ENCODE measurements at places on chromosomes 6 and 20. TPM values are rescaled to one million over a fixed set of nuclear protein-coding genes. Genes with fewer than 3 reads are reported as not detected.

GRCh38 chr6:134316733-134317431, 1.0 kb downstream of the SGK1 start:
- H3K4me3 ChIP-seq: peak overlapping the region; percentile 27
- peak overlapping the region; percentile 59 for H3K27ac ChIP-seq

SLC4A11 gene
- 0.23 TPM for polyA plus RNA-seq

- no peaks in the 10 kb centered on the region for H3K27me3 ChIP-seq
- peaks cover 3% of the 10 kb centered on the region for H3K4me1 ChIP-seq
- no peak overlapping the region for H3K27ac ChIP-seq
- H3K4me3 ChIP-seq: no peak overlapping the region
Observed at GRCh38 chr20:50758469-50758868, 27.1 kb downstream of the PARD6B start.

- peaks cover 7% of the 10 kb centered on the region for H3K4me1 ChIP-seq
- no peaks in the 10 kb centered on the region for H3K27me3 ChIP-seq
- H3K4me3 ChIP-seq: peak overlapping the region; percentile 26
- DNase-seq: no peak
- no peak overlapping the region for H3K27ac ChIP-seq
Observed at GRCh38 chr20:59993736-59994430, 35.7 kb downstream of the CDH26 start.

DNA sequence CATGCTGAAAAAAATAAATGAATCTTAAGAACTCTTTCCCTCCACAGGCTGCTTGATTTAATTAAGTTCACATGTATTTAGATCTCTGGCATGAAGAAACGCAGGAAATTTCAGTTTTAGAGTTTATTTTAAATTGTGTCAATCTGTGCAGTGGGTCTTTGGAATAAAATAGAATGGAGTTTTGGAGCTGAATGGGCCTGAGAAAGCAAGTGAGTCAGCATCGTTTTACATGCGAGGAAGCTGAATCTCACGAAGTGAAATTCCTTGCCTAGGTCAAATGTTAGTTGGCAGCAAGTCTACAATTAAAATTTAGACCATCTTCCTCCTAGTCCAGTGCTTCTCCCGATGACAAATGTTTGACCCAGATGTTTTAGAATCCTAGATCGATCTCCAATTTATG, 22.4 kb downstream of the MAP7 start:
- no peak overlapping the region for H3K27ac ChIP-seq
- H3K4me3 ChIP-seq: no peak overlapping the region
- no peaks in the 10 kb centered on the region for H3K36me3 ChIP-seq

GRCh38 chr6:22298475-22298890, 1.6 kb upstream of the PRL start:
- no peaks in the 10 kb centered on the region for H3K27me3 ChIP-seq
- no peak overlapping the region for H3K4me3 ChIP-seq
- H3K27ac ChIP-seq: no peak overlapping the region
- no peak for DNase-seq
- no peaks in the 10 kb centered on the region for H3K36me3 ChIP-seq
- H3K4me1 ChIP-seq: no peaks in the 10 kb centered on the region

DNA sequence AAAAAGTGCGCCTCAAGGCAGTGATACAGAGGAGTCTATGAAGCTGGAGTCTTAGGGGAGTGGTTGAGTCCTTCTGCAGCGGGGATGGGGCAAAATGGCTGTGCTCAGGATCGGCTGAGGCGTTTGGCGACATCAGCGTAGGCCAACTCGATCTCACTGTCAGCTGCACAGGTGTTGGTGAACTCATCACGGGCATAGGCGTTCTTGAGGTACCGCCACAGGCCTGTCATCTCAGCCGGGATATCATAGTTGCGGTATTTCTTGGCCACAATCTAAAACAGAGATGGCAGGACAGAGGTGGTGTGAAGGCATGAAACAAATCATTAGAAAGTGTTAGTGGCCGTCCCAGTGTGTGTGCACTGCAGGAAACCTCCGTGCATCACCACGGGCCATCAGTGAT, 112.7 kb downstream of the CLIC5 start:
- DNase-seq: no peak
- H3K27me3 ChIP-seq: no peaks in the 10 kb centered on the region
- no peak overlapping the region for H3K4me3 ChIP-seq
- H3K36me3 ChIP-seq: peaks cover 29% of the 10 kb centered on the region
- H3K27ac ChIP-seq: no peak overlapping the region
- H3K4me1 ChIP-seq: peaks cover 5% of the 10 kb centered on the region

DNA sequence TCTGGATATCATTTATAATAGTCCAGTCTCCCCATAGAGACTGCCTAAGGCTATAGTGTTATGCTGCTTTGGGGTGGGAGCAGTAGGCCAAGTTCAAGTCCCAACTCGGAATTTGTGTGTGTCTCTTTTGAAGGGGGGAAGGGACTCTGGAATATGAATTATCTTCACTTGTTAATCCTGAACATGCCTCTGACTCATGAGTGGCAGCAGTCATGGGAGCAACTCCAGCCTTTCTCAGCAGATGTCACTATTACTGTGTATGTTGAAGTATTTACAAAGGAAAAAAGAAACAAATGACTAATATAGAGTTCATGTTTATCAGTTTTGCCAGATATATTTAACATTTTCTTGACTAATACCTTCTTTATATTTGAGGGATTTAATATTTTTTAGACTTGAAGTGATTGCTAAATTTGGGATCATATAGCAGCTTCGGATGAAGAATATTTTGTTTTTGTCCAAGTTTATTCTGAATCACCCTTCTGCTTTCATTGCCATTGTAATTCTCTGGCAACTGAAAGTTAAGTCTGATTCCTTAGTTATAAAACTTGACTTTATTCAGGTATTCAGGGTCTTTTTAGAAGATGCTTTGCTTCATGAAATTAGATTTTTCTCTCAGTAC, 23.4 kb downstream of the FAM217A start:
- H3K36me3 ChIP-seq: peaks cover 84% of the 10 kb centered on the region
- no peaks in the 10 kb centered on the region for H3K27me3 ChIP-seq
- H3K4me3 ChIP-seq: no peak overlapping the region
- H3K4me1 ChIP-seq: peaks cover 13% of the 10 kb centered on the region

DNA sequence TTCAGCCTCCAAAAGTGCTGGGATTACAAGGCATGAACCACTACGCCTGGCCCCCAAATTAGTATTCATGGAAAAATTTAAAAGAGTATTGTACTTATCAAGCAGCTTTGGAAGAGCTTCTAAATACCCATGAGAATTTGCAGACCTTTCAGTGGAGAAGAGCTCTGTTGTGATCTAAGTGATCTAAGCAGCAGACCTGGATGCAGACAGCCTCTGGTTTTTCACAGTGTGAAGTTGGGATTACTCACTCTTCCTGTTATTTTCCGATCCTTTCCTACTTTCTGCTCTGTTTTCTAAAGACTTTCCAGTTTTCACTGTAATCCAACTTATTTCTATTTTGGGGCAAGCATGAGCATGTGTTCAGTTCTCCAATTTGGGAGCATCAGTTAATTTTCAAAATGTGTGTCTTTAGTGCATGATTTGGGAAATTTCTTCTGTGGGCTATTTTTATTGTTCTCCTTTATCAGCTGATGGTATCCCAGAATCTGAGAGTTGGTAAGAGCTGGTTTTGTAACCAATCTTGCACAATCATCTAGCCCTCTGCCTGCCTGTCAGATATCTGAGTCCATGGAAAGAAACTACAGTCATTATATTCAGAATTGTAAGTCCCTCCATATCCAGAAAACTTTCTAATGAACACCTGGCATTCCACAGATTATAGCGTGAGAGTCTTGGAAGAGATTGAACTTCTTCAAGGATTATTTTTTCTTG, 207.7 kb upstream of the DTNBP1 start:
- no peaks in the 10 kb centered on the region for H3K4me1 ChIP-seq
- no peak for DNase-seq
- no peaks in the 10 kb centered on the region for H3K27me3 ChIP-seq
- H3K4me3 ChIP-seq: no peak overlapping the region
- no peaks in the 10 kb centered on the region for H3K36me3 ChIP-seq
- H3K27ac ChIP-seq: peak overlapping the region; percentile 33

- H3K36me3 ChIP-seq: no peaks in the 10 kb centered on the region
- H3K27ac ChIP-seq: no peak overlapping the region
- H3K27me3 ChIP-seq: no peaks in the 10 kb centered on the region
- peaks cover 32% of the 10 kb centered on the region for H3K4me1 ChIP-seq
- no peak for DNase-seq
Observed at GRCh38 chr6:4610256-4610655, 165.9 kb upstream of the CDYL start.

PRSS16 gene
- polyA plus RNA-seq: not detected

LPA gene
- polyA plus RNA-seq: not detected

TPD52L1 gene
- polyA plus RNA-seq: 13.0 TPM

MYH7B gene
- 448 TPM for polyA plus RNA-seq

GRCh38 chr6:62980093-62980492, 231.2 kb upstream of the FKBP1C start:
- no peak overlapping the region for H3K27ac ChIP-seq
- no peak for DNase-seq
- no peaks in the 10 kb centered on the region for H3K4me1 ChIP-seq

HLA-DRB5 gene
- polyA plus RNA-seq: 0.38 TPM

DNA sequence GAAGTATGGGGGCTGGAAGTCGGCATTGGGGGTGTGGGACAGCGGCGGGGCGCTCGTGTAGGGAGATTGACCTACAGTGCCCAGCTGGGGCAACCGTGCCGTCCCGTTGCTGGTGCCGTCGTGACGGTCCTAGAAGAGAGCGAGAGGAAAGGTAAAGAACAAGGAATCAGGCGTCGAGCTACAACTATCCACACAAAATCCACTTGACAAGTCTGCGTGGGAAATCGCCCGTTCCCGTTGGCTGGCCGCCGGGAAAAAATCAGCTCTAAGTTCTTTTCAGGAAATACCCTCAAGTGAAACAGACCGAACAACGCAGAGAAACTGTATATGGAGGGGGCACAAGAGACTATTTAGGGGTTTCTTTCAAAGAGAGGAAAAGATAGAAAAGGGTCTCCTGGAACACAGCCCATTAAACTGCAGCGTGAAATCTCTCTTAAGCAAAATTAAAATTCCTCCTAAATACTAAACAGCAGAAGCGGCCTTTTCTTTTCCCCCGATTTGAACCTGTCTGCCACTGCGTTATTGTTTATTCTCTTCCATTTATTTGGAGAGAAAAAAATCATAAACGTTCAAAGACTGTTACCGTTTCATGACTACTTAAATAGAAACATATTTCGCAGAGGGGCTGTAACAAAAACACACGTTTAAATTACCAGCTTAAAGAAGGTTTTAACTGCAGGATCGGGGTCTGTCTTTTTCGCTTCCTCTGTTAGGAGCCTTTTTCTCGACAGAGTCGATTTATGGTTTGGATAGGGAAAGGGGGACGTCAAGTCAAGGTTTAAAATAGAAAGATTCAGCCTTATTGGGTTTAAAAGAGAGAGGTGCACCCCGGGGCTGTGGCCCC, 4.4 kb downstream of the TFAP2A start:
- H3K27ac ChIP-seq: no peak overlapping the region
- peaks cover 63% of the 10 kb centered on the region for H3K27me3 ChIP-seq
- H3K4me3 ChIP-seq: peak overlapping the region; percentile 55
- peaks cover 29% of the 10 kb centered on the region for H3K4me1 ChIP-seq
- no peak for DNase-seq
- H3K36me3 ChIP-seq: no peaks in the 10 kb centered on the region

CLDN20 gene
- 0.30 TPM for polyA plus RNA-seq

GRCh38 chr6:131574133-131574532, 1.1 kb downstream of the ARG1 start:
- H3K4me3 ChIP-seq: no peak overlapping the region
- H3K27me3 ChIP-seq: no peaks in the 10 kb centered on the region
- no peak overlapping the region for H3K27ac ChIP-seq
- DNase-seq: no peak
- H3K4me1 ChIP-seq: no peaks in the 10 kb centered on the region
- peaks cover 16% of the 10 kb centered on the region for H3K36me3 ChIP-seq

CFAP206 gene
- polyA plus RNA-seq: 0.33 TPM

GRCh38 chr20:48411245-48411644, 416.6 kb downstream of the PREX1 start:
- no peak overlapping the region for H3K27ac ChIP-seq
- no peak overlapping the region for H3K4me3 ChIP-seq
- no peaks in the 10 kb centered on the region for H3K36me3 ChIP-seq
- DNase-seq: no peak
- H3K4me1 ChIP-seq: no peaks in the 10 kb centered on the region

DNA sequence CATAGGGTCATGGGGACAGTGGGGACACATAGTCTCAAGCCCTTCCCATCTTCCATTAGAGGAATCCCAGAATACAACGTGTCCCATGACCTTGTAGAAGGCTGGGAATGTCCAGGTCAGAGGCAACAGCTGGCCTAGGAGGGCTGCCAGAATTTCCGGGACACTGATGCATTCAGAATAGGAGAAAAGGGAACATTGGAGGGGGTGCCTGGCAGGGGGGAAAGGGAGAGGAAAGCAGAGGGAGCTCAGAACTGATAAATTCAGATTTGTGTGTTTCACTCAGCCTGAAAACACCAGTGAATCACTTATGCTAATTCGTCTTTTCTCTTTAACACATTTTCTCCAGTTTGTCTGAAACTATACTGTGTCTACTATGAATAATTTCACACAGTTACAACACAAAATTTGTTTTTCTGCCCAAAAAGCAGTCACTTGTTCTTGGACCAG, 35.5 kb upstream of the BMP2 start:
- H3K4me1 ChIP-seq: peaks cover 27% of the 10 kb centered on the region
- H3K36me3 ChIP-seq: no peaks in the 10 kb centered on the region
- peak overlapping the region; percentile 31 for H3K27ac ChIP-seq
- peak; percentile 77 for DNase-seq
- no peak overlapping the region for H3K4me3 ChIP-seq
- no peaks in the 10 kb centered on the region for H3K27me3 ChIP-seq

DNA sequence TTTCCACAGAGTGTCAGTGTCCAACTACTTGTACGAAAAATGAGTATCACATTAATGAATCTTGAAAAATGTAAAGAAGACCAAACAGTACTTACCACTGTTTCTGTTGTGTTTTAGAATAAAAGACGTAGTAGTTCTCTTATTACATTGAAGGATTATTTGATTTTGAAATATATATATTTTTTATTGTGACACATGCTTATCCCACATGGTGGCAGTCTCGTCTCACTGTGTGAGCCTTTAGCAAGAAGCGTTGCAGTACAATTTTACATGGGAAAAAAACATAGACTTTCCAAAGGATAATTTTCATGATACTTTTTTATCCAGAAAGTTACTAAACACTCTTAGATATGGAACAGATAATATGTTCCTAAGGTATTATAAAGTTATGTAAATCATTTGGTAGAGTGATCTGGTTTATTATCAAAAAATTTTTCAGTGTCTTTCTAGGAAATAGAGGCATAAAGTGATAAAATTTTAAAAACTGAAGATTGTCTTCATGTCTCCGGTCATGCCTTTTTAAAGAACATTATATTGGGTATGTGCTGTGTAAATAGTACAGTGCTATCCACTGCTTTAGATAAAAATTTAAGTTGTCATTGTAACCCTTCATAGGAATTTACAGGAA, 117.5 kb upstream of the SAMD5 start:
- H3K27ac ChIP-seq: no peak overlapping the region
- DNase-seq: no peak
- no peaks in the 10 kb centered on the region for H3K4me1 ChIP-seq
- no peak overlapping the region for H3K4me3 ChIP-seq
- no peaks in the 10 kb centered on the region for H3K27me3 ChIP-seq

All from heart left ventricle (tissue), 16 donors.